Hematopoietic multipotent progenitor cell treated with erythropoietin and hydrocortisone succinate and interleukin-3 and kit ligand, for 4 days (in vitro differentiated cells): ENCODE measurements at places on chromosomes 5 and 9.

DNA sequence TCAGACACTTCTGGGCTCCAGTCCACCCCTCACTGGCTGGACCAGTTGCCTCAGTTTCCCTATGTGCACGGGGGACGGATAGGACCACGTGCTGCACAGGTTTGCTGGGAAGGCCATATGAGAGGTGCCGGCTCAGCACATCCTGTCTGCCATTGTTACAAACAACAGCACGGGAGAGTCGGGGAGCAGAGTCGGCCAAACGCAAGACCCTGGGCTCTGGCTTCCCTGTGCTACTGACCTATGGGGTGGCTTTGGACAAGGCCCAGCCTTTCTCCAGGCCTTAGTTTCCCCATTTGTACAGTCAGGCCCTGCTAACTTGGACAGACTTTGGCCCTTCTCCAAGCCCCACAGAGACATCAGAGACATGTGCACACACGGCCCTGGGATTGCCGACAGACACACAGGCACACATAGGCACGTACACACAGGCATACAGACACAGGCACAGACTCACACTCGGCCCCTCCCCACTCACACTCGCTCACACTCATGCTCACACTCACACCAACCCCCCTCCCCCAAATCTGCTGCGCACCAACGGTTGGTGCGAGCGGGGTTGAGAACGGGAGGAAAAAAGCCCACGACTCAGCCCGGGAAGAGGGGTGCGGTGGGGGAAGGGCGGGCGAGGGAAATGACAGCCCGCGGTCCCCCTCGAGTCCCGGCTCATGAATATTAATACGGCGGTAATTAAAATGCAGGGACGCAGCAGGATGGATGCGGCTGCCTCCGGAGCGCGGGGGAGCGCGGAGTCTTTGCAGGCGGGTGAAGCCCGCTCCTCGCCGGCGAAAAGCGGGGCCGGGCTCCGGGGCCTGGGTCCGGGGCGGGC is 133.0 kb downstream of the C9orf50 start:
- DNase-seq = peak; percentile 63

GRCh38 chr9:113153599-113153998 is 2.8 kb downstream of the SLC31A2 start:
- DNase-seq = no peak

DNA sequence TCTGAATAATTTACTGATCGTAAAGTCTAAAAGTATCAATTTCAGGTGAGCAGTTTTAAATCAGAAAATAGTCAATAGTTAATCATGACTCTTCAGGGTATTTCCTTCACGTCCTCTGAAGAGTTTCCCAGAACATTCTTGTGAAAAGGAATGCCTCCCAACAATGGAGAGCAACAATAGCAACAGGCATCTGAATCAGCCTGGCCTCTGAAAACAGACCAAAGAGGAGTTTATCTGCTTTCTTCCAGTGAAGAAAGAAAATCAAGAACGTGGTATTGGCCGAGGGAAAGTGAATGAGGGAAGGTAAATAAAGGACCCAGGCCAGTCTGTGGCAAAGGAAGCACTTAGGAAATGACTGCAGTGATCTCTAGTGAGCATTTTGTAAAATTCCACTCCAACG is 26.1 kb upstream of the RASGEF1C start:
- DNase-seq = no peak

DNA sequence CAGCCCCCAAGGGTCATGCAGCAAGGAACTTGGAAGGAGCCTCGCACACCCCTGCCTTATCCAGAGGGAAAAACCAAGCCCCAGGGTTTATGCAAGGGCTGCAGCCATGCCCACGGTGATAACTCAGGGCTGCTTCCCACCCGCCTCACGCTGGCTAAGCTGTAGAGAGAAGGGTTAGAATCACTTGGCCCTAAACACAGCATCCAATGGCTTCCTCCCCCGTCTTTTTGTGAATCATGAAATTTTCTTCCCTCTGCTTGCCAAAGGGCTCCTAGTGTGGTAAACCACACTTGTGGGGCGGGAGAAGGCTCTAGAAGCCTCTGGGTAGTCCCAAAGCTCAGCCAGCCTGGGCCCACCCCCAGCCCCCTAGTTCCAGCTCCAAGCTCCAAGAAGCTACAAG is 55.9 kb upstream of the ORM1 start:
- DNase-seq = no peak

GRCh38 chr9:91098203-91098850 is 263.4 kb downstream of the AUH start:
- DNase-seq = no peak

DNA sequence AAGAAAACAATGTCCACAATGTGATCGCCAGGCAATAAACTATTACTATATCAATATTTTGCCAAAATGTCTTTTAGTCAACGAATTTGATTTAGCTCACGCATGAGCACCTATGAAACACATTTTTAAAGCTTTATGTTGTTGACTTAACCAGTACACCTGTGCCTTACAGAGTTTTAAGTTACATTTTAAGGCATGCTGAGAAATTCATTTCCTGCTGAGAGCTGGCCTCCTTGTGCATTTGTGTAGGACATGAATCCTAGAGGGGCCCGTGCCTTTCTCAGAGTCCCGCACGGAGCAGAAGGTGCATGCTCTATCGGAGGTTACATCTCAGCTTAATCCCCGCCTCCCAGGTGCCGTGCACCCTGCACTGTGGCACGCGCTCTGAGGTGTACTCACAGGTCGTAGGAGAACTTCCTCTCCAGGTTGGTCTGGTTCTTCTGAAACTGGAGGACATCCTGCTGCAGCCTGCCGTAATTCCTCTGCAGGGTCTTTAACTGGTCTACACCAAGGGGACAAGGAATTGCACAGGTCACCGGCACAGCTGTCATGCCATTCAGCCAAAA is 53.2 kb downstream of the GOLM1 start:
- no peak for DNase-seq

- no peak for DNase-seq
Measured at GRCh38 chr5:44294516-44294915, 94.7 kb downstream of the FGF10 start.

GRCh38 chr9:126376311-126377175 is 49.9 kb downstream of the MVB12B start:
- no peak for DNase-seq

DNA sequence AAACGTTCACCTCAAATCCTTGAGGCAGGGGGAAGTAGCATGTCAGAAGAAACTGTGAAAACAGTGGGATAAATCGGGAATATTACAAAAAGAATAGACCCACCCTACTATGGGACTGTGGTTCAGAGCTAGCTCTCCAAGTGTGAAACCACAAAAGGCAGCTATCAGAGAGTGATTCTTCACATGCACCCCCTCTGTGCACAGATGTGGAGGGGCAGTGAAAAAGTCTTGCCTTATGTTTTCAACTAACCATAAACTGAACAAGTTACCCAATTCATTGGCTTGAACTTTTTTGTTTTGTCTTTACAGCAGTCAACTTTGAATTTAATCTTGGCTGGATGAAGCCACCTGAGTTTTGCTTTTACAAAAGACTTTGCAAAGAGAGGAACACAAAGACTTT is 98.8 kb upstream of the NR4A3 start:
- peak; percentile 14 for DNase-seq

GRCh38 chr5:151039665-151040064 is 19.3 kb downstream of the GPX3 start:
- DNase-seq = no peak

DNA sequence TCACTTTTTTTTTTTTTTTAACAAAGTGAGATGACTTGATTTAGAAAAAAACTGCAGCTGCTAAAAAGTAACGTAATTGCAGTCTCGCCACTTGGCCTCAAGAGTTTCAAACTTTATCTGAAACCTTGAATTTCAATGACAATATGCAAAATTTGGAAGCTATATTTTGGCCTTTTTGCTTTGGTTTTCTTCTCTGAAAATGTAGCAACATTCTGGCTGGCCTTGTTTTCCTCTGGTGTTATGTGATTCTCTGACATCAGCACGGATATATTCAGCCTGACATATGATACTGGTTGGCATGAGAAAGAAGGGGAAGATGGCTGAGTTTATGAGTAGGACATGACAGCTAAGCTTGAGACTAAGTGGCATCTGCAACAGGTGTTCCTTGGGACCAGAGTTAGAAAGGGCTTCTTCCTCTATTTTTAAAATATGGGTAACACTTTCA is 136.5 kb downstream of the MEF2C start:
- no peak for DNase-seq

- peak; percentile 96 for DNase-seq
Measured at GRCh38 chr9:68999393-69000105, 14.4 kb downstream of the PRKACG start.

GRCh38 chr9:71774920-71775319 is 6.6 kb upstream of the CEMIP2 start:
- DNase-seq = peak; percentile 39

GRCh38 chr9:69136779-69137178 is 37.3 kb upstream of the TJP2 start:
- no peak for DNase-seq

- DNase-seq = no peak
Measured at GRCh38 chr5:173786286-173787187, 101.6 kb upstream of the CPEB4 start.

DNA sequence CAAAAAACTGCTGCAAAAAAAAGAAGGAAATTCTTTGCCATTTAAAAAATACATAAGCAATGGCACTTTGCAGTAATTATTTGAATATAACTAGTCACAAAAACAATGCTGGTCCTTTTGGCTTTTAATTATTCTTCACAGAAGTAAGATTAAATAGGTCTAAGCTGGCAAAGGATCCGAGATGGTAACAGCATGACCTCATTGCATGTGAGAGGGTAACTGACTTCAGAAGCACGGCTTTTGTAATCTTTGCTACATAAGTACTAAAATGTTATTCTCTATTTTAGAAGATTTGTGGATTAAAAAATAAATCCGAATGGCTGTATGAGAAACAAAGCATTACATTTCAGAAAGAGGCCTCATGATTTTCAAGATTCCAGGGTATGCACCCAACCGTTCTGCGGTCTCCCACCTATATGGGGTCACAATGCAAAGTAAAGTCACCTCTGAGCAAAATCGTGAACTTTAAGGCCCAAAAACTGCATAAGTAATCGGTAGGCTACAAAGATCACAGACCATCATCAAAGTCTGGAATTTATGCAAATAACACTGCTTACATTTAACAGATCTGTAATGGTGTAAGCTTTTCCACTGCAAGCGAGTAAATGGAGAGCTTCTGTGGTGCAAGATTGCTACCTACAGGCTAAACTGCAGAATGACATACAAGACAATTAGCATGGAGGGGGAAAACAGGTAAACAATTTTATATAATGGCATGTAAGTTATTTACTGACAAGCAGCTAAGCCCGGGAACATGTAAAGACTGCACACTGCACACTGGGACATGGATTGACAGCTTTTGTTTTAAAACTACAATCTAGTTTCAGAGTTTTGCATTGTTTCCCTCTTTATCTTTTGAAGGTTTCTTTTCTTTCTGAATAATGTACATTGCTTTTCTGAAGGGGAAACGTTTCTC is 231.6 kb downstream of the SLF1 start:
- peak; percentile 76 for DNase-seq

- no peak for DNase-seq
Measured at GRCh38 chr5:77645995-77646639, 7.6 kb upstream of the OTP start.

DNA sequence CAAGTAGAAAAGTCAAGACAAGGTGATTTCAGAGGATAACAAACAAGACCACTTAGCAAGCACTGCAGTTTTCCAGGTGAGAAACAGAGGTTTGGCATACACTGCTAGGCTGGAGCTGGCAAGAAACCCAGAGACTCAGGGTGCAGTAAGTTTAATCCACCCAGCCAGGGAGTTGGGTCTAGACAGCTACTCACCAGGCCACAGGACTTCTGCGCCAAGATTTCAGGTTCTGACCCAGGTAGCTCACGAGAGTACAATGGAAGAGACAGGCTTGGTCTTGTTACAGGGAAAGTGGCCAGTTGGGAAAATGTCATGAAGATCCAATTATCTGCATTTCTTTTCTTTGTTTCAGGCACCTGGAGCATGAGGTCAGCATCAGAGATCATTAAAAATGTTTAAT is 9.8 kb downstream of the SMIM23 start:
- no peak for DNase-seq

DNA sequence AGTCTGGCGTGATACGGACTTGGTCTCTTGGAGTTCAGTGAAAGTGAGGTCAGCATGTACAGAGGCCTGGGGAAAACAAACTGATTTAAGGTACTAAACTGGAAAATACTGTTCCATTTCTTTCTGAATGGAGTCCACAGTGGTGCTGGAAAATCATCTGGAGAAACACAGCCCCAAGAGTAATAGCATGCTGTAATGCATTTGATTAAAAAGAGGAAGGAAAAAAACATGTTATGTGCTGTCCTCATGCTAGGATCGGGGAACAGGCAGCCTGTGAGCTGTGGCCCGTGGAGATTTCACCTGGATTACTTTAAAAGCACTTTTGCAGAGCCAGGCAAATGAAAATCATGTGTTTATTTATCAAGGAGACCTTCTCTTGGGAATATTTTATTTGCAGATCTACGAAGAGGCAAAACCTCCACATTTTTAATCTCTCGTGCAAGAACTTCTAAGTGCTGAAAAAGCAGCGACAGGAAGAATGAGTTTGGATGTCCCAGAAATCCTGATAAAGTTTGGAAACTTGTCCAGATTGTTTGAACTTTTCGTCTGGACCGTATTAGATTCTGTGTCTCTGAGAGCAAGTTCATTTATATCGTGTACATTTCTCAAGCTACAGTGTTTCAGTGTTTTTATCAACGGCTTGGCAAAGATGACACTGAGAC is 228.8 kb downstream of the GAS1 start:
- DNase-seq = no peak

GRCh38 chr5:157295247-157295646 is 29.3 kb downstream of the CYFIP2 start:
- DNase-seq = no peak

GRCh38 chr5:118220556-118221195 is 767.7 kb downstream of the DTWD2 start:
- no peak for DNase-seq

- no peak for DNase-seq
Measured at GRCh38 chr5:38607930-38608564, 51.6 kb upstream of the LIFR start.

DNA sequence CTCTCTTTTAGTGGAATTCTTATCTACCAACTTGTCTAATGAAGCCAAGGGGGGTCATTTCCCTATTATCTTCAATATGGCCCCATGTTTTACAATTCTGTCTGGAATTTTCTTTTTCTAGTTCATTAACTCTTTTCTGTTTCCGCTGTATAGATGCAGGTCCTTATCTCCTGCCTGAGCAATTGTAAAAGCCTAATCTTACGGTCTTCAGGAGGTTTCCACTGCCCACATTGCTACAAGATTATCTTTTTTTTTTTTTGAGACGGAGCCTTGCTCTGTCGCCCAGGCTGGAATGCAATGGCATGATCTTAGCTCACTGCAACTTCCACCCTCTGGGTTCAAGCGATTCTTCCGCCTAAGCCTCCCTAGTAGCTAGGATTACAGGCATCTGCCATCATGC is 132.3 kb downstream of the UNC13B start:
- peak; percentile 41 for DNase-seq

- DNase-seq = no peak
Measured at GRCh38 chr5:141867139-141867538, 11.1 kb downstream of the PCDH1 start.
